Activated CD4-positive, alpha-beta T cell treated with anti-CD3 and anti-CD28 coated beads, Interleukin-2, amount 50 U/mL, for 1 hour (primary cell): ENCODE measurements at places on chromosomes 13 and 19.

DNA sequence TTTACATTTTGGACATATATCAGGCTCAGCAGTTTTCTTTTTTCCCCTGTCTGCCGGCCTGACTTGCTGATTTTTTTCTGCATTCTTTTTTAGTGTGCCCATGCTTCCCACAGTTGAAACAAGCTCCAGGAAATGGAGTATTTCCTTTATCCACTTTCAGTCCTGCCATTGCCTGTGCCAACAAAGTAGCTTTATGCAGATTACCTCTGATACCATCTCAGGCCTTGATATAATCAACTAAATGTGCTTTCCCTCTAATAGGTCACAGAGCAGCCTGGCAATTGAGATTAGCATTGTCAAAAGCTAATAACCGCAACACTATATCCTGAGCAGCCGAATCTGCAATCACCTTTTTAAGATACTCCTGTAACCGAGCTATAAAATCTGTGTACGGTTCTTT lies 9.2 kb downstream of the MRPS12 start:
- no peak for DNase-seq

GRCh38 chr19:39543477-39543857 lies 3.5 kb upstream of the EID2 start:
- no peak for DNase-seq

GRCh38 chr19:2464389-2464788 lies 7.6 kb upstream of the LMNB2 start:
- no peak for DNase-seq

DNA sequence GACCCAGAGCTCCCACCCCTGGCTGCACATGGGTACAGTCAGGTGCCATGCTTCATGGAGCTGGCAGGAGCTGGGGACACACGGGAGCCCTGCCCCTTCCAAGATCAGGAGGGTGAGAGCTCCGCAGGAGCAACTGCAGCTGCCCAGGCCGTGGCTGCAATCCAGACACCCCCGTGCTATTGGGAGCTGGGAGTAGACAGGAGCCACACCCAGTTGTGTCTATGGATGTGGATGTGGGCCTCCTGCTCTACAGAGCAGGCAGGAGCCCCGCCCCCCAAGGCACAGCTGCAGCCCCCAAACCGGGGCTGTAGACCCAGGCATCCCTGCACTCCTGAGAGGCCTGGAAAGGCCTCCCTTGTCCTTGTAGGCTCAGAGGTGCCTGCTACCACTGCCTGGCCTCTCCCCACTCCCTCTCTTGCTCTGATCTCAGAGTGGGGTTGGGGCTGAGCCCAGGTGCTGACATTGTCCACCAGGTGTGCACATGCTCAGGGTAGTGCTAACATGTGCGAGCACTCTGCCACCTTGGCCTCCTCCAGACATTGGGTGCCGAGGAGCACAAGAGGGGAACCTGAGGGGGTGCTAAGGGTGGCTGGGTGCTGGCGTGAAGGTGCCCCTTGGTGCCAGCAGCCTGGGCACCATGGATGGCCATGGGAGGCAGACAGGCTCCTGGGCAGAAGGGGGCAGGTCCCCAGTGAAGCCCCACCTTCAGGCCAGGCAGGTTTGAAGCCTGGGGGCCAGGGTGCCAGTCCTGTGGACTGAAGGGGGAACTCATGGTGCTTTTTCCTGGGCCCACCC lies 8.0 kb upstream of the BAX start:
- DNase-seq = no peak

GRCh38 chr19:47720669-47721422 lies 7.6 kb downstream of the EHD2 start:
- DNase-seq = no peak

DNA sequence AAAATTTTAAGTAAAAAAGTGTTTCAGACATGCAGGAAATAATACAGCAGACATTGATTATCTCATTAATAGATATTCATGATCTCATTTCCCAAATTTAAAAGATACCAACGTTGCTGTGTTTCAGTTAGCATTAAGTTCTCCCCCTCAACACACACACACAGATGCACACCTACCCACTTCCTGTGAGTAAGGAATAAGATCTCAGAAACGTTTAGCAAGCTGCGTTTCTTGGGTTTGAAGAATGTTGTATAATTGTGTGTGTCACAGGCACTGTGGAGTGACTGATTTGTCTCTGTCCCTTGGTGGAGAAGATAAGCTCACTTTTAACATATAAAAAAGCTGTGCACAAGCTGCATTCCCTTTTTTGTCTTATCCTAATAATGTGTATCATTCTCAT lies 196.8 kb downstream of the PDS5B start:
- DNase-seq = no peak

DNA sequence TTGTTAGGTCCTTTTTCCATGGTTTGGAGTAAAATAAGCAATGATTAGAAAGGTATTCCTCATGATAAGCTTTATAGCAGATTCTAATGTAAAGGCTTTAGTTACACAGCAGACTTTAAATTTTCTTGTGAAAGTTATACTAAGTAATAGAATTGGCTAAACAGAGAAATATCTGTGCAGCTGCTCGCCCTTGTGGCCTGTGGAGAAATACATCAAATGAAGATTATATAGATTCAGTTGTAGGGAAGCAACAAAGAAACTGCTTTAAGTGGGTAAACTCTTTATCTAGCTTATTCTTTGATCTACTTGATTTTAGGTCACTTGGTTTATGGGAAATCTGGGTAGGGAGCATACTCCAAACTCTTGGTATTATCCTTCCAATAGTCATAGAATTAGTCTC lies 1269.7 kb upstream of the SPRY2 start:
- DNase-seq = no peak

DNA sequence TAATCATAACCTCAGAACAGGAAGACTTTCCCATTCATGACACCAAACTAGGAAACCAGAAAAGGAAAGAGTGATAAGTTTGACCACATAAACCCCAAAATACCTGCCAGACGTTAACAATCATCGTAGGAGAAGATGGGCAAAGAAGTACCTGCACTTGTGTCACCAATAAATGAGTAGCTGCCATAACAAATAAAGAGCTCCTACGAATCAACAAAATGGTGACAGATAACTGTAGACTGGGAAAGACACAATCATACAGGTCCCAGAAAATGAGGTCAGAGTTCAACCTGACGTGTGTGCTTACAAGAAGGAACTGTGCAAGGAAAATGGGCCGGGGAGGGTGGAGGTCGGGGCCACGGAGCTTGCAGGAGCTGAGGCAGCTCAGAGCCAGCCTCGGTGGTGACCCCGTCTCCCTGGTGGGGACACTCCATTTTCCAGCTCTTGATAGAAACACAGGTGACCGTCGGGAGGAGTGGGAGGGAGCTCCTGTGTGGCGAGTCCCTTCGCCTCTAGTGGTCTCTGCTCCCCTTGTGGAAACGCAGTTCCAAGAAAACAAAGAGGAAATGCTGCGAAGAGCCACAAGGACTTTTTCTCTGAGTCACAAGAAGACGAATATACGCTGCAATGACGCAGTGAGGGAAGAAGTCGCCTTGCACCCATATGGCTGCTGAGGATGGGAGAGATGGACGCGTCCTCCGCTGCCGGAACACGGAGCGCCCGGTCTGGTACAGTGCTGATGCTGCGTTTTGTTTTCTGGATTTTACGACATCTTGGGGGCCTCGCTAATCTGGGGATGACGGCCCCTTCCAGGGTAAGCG lies 9.5 kb downstream of the PIP5K1C start:
- DNase-seq = no peak

DNA sequence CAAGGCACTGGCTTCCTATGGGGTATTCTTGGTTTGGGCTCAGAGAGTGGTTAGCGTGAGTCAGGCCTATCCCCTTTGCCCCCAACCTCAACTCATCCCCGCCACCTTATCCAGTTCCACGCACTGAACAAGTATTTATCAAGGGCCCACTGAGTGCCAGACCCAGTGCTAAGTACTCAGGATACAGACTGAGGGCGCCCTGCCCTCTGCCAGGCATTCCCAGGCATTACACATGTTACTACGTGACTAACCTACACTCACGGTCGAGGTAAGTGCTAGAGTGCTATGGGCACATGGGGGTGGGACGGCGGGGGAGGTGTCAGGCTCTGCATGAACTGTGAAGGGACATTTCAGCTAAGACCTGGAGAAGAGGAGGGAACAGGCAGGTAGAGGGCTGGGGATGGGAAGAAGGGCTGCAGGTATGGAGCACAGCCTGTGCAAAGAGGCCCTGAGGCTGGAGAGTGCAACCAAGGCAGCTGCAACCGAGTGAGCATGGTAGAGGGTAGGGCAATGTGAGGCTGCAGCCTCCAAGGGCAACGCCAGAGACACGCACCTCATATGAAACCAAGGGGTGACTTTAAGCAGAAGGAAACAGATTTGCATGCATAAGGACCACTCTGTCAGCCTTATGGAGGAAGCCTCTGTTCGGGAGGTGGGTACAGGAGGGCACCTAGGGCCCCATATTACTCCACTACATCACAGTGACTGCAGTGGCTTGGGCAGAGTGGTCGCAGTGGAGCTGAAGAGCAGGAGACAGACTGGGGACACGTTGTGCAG lies 22.5 kb downstream of the DHRS12 start:
- no peak for DNase-seq

DNA sequence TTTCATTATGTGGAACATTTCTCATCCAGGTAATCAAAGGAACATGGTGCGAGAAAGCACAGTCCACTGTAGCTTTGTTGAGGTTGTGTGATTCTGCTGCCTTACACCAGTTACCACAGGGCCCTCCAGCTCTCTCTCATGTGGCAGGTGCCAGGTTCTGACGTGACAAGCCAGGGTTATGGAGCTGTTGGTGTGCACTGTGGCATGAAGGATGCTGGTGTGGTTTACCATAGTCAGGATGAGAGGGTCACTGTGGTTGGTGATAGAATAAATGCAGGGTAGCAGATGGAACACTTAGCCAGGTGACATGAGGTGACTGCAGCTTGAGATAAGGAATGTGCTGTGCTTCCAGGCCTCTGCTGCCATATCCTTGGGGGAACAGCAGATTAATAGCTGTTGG lies 7.4 kb downstream of the ZNF223 start:
- no peak for DNase-seq

GRCh38 chr13:99432609-99433542 lies 68.4 kb upstream of the TM9SF2 start:
- peak; percentile 72 for DNase-seq

DNA sequence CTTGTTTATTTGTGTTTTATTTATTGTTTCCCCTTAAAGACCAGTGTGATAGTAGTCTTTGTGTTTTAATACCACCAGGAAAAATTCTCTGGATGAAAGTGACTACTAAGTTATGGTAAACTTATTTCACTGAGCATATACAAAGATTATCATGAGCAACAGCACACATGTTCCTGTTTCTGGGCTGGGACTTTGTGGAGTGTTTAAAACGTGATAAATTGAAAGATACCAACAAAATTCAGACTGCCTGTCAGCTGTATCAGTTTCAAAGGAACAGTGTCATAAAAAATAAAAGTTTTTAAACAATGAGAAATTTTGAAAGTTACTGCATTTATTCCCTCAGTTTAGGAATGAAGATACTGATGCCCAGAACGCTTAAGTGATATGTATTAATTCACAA lies 259.4 kb downstream of the DACH1 start:
- no peak for DNase-seq

DNA sequence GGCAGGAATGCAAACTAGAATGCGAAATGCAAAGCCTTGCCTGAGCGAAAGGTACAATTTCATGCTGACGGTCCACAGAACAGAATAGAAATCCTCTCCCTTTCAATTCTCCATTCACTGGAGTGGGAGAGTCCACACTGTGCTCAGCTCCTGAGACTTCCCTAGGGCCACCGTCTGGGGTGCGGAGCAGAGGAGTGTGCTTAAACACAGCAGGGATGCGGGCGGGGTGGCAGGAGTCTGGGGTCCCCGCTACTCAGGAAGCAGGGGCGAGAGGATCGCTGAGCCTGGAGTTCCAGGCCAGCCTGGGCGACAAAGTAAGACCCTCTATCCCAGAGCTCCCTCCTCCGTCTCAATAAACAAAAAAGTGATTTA lies 552 bp upstream of the ZNF816 start:
- DNase-seq = no peak

GRCh38 chr19:9862938-9863337 lies 27.8 kb downstream of the PIN1 start:
- DNase-seq = no peak

DNA sequence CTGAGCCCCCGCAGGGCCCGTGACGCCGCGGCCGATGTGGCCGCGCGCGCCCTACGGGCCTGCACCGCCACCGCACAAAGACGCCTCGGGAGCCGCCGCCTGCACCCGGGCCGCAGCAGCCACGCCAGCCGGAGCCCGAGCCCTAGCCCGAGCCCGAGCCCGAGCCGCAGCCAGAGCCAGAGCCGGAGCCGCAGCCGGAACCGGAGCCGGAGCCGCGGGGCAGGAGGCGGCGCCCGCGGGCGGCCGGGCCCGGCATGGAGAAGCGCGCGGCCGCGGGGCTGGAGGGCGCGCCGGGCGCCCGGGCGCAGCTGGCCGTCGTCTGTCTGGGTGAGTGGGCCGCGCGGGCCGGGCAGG lies 379 bp downstream of the LRP3 start:
- no peak for DNase-seq

GRCh38 chr19:33718651-33719254 lies 77.9 kb upstream of the KCTD15 start:
- no peak for DNase-seq

- no peak for DNase-seq
Measured at GRCh38 chr13:95503662-95504061, 48.9 kb upstream of the CLDN10 start.

DNA sequence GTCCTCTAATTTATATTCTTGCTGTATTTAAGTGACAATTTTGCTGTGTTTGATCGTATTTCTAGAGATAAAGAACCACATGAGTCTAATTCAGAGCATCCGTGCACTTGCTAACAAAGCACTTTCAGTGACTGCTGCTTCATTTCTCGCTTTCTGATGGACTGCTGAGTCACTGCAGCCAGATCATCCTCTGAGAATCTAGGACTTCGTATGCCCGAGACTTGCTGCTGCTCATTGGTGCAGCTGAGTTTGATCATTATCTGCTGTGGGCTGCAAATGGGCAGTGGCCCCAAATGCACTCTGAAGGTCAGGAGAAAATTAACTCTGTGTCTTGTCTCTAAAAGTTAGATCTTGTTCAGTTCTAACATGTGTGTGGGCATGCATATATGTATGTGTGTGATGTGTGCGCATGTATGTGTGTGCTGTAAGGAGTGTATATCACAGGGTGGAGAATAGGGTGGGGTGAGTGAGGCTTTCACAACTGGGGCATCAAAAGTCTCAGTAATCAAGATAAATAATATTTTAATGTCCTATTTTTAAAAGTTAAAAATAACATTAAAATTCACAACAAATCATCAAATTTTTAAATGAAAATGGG lies 342.6 kb downstream of the MTUS2 start:
- DNase-seq = no peak

DNA sequence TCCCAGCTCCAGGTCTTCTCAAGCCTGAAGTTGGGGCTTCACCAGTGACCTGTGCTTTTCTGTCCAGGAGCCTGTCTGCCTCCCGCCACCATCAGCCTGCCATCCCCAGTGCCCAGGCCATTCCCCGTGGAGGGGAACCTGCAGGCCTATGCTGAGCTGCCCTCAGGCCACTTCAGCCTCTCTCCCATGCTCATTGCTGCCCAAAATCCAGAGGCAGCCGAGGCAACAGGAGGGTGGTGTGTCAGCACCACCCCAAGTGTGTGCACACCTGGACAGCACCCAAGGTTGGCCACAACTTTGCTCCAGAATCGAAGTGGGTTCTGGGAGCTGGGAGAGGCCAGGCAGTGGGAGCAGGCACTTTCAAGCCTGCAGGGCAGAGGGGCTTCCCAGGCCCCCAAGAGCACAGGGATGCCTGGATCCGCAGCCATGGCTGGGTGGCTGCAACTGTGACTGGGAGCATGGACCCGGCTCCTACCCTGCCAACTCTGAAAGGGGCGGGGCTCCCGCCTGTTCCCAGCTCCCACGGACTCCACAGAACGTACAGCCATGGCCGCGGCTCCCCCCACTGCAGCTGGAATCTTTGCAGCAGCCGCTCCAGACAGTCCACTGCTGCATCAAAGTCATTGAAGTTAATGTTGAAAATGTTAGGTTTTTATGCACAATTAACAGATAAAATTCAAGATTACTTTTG lies 1747.0 kb downstream of the OLFM4 start:
- no peak for DNase-seq
